ENCODE measurements at places on chromosomes 5 and 9.
A peak's percentile ranks its signal among the peaks of the same experiment; 100 is the strongest.

DNA sequence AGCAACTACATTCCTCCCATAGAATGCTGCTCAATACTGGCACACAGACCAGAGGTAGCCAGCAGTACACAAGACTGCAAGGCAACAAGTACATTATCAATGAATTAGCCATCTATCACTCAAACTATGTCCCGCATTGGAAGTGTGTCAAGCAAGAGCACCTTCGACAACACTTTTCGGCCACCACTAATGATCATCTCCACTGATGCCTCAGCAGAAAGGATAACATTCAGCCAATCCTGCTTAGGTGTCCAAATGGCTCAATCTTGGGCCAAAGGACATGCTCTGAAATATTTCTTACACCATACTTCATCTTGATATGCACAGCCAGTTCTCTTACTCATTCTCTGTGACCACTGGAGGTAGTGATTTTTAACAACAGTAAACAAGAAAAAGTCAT lies 25.0 kb downstream of the SKP1 start:
- no peak for DNase-seq

DNA sequence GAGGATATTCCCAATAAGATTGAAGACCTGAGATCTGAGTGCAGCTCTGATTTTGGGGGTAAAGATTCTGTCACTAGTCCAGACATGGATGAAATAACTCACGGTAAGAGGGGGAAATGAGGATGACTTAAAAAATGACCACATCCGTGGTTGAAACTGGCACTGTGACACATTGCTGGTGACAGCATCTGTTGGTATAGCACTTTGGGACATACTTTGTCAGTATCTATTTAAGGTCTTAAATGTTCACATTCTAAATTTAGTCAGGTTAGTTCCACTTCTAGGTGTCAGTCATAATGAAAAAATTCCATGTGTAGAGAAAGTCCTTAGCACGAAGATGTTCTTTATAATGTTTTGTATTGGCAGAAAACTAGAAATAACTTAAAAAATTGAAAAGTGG lies 70.9 kb downstream of the GAPVD1 start:
- DNase-seq, result peak; percentile 11

- DNase-seq, result no peak
These were observed 252.1 kb upstream of the ZNF608 start for GRCh38 chr5:124998520-124998919.

GRCh38 chr5:101278917-101279316 lies 375.8 kb upstream of the ST8SIA4 start:
- no peak for DNase-seq

DNA sequence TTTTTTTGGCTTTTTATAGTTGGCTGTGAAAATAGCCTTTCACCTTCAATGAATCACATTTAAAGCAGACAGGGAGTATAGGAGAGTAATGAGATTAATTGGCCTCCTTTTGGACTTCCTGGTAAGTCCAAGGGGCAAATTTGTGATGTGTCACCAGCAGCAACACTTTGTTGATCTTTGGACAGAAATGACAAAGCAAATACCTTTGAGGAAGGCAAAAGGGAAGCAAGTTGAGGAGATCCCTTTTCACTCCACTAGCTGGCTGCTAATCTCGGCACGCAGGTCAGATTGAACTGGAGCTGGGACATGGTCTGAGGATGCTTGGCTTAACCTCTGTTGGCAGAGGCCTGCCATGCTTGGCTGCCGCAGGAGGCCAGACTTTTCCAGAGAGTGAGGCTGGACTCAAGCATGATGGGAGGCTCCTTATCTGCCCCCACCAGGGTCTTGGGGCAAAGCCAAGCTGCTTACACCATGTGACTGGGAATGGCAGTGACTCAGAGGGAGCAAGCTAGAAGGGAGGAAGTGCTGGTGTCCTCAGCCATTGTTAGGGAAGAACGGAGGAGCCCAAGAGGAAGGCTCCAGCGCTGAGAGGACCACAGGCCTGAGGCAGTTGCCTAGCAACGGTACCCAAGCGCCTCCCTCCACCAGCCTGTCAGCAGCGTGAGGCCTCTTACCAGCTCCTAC lies 174.5 kb upstream of the MAP1B start:
- DNase-seq, result no peak

DNA sequence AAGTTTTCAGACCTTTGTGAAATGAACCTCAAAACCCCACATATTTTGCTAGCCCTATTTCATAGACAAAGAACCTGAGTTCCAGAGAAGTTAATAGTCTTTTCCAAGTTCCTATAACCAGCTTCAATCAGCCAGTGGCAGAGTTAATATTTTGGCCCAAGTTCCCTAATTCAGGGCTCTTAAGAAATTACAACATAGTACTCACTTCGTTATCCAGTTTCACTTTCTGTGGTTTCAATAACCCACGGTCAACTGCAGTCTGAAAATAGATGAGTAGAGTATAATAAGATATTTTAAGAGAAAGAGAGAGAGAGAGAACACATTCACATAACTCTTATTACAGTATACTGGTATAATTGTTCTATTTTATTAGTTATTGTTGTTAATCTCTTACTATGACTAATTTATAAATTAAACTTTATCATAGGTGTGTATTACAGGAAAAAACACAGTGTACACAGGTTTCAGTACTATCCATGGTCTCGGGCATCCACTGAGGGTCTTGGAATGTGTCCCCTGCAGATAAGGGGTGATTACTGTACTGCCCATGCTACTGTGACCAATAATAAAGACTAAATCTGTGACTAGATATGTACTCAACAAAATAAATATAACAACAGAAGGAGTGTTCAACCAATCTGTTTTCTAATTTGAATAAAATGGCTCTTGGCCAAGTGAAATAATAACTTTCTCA lies 9.3 kb upstream of the MYOT start:
- peak; percentile 12 for DNase-seq

- DNase-seq, result peak; percentile 43
These were observed at the start of gene NACC2 for GRCh38 chr9:136095070-136096058. Gene NACC2 (minus strand): TSS chr9:136095289. CDS start chr9:136050521, 44,768 bp downstream.

GRCh38 chr9:4207881-4208615 lies 91.8 kb downstream of the GLIS3 start:
- no peak for DNase-seq

- DNase-seq, result no peak
These were observed 235.1 kb upstream of the ANKH start for GRCh38 chr5:15106530-15107283.

- DNase-seq, result no peak
These were observed 8.6 kb upstream of the OXCT1 start for GRCh38 chr5:41878643-41879478.

DNA sequence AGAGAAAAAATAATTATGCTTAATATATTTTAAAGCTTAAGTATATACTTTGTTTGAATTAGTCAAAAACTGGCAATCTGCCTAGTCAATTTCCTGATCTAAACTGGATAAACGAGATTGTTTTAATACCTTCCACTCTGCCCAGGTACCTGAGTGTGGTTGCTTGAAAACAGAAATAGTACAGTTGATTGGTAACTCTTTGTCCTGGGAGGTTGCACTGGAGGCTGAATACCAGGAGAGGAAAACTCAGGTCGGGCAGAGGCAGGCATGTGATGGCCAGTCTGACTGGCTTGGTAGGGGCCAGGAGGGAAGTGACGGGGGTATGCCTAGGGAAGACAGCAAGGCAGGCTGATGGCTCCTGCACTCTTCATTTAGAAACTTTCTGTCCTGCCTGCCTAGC lies 80.2 kb downstream of the PIK3R1 start:
- DNase-seq, result no peak

DNA sequence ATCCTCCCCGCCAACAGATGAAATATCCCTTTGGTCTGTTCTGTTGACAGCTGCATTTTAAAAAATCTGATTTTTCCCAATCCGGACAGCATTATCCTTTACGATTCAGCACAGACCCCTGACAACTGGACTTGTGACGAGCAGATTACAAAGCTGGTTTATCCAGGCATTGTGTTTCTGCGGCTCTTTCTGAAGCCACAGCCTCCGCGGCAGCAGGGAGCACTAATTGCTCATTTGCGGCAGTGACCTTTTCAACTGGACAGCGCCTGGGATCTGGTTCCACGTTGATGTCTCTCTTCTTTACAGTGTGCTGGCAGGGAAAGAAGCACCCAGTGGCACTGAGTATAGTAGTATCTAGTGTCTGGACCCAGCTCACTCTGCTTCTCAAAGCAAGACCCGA lies 351.2 kb downstream of the ZNF608 start:
- no peak for DNase-seq

GRCh38 chr9:131811405-131811804 lies 71.5 kb upstream of the RAPGEF1 start:
- no peak for DNase-seq

DNA sequence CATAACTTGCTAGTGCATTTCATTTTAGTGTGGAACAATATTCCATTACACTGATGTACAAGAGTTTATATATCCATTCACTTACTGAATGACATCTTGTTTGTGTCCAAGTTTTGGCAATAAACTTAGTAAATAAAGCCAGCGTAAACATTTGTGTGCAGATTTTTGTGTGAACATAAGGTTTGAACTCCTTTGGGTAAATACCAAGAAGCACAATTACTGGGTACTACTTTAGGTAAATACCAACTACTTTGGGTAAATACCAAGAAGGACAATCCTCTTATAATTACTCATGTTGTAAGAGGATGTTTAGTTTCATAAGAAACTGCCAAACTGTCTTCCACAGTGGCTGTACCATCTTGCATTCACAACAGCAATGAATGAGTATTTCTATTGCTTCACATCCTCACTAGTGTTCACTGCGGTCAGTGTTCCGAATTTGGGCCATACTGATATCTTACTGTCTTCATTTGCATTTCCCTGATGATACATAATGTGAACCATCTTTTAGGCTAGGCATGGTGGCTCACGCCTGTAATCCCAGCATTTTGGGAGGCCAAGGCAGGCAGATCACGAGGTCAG lies 2.3 kb upstream of the SYK start:
- no peak for DNase-seq

DNA sequence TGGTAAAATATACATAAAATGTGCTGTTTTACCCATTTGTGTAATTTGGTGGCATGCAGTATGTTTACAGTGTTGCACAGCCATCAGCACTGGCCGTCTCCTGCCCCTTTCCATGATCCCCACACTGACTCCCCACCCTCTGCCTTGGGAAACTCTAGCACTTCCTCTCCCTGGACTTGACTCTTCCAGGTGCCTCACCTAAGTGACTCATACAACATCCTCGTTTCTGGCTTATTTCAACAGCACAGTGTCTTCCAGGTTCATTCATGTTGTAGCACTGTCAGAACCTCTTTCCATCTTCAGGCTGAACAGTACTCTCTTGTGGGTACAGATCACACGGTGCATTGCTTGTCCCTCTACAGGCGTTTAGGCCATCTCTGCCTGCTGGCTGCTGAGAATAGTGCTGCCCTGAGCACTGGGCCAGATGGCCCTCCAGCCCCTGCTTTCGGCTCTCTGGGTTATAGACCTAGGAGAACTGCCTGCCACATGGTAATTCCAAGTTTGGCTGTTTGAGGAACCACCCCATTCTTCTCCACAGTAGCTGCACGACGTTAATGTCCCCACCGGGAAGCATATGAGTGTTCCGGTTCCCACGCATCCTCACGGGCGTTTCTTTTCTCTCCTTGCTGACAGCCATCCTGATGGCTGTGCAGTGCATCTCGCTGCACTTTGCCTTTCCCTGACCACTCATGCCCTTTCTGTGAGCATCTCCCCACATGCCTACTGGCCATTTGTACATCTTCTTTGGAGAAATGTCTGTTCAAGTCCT lies 211.8 kb downstream of the FANCC start:
- no peak for DNase-seq

- no peak for DNase-seq
These were observed 5.0 kb downstream of the TNIP1 start for GRCh38 chr5:151075698-151076331.

- DNase-seq, result no peak
These were observed 1.3 kb downstream of the DENND1A start for GRCh38 chr9:123928533-123929176.

DNA sequence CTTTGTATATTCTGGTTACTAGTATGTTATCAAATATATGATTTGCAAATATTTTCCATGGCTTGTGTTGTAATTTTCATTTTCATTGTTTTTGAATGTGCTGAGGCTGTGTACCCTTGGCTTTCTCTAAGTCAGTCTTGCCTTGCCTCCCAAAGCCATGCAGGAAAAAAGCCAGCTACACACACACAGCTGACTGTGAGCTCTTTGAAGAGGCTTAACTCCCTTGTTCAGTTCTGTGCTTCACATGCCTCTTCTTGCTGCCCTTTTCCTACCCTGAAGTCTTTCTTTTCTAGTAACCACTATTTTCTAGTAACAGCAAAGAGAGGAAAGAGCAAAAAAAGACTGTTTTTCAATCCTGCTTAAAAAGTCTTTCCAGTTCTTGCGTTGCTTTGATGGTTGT lies 53.9 kb downstream of the KCNN2 start:
- no peak for DNase-seq

GRCh38 chr9:14445946-14446345 lies 132.0 kb upstream of the NFIB start:
- no peak for DNase-seq

DNA sequence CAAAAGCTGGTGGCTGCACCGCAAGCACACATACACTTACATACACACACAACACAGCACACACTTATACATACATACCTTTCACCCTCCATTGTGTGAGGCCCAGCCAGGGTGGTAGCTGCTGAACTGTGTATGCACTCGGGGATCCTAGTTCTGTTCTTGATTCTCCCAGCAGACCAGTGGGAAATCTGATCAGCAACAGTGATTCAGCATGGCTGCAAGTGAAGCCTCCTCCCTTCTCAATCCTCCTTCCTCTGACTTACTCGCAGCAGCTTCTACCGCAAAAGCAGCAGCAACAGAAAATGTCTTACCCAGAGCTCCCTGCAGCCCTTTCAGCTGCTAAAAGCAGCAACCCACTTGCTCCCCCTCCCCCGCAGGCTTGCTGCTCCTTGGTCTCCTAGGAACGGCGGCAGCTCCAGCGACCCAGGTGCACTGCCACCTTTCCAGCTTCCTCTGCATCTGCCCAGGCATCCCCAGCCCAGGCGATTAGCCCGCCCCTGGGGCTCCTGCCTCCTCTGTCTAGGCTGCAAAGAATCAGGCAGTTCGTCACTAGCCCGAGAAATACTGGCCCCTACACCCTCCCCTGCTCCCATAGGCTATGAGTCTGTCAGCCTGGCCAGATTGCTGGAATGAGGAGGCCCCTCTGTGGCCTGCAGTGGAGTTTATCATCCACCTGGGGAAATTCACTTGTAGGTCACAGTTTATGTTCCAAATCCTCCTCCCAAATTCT lies at the start of gene KLHL3:
KLHL3 (minus strand) TSS at position 535 of the 730 bp plus-strand sequence; CDS start at position 92, 443 bp downstream.
- DNase-seq, result no peak

Data from CD4-positive, alpha-beta T cell treated with Interferon alpha-2 for 1 hour (primary cell).